Cerebellar cortex (tissue), 1 donor: ENCODE measurements at places on chromosomes 1 and 21.
A peak's percentile ranks its signal among the peaks of the same experiment; 100 is the strongest.

DNA sequence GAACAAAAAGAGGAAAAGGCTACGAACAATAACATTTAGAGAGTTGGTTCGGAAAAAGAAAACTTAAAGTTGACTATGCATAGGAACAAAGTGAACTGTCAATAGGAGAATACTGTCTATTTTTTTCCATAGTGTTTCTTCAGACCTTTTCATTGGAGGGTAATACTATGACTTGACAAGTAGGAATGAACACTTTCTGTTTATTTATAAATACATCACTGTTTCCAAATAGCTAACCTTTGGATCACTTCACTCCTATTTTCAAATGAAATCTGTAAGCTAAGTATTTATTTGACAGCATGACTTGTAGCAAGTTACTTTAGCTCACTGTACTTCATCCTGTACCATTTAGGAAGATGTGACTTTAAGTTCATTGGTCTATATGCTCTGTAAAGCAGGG lies 221.3 kb downstream of the COL24A1 start:
- no peak for DNase-seq

DNA sequence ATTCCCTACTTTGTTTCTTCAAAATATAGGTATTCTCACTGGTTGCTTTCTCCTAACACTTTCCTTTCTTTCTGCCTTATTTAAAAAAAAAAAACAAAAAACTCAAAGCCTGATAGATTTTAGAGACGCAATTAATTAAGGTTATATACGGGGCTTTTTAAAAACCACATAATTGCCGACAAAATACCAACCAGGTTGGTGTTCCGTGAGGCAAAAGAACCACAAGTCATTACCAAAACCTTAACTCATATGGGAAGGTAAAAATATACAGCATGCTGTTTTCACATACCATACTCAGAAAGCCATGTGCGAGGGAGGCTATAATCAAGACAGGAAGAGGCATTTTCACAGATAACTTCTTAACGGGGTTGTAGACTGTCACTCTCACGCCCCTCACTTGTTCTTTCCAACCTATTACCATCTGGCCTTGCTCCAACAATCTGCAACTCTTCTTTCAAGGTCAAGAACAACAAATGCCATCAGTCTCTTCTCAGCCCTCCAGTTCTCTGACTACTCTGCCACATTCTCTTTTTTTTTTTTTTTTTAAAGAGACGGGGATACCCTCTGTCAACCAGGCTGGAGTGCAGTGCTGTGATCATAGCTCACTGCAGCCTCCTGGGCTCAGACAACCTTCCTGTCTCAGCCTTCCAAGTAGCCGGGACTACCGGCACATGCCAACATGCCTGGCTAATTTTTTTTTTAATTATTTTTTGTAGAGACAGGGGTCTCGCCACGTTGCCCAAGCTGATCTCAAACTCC lies 102.6 kb downstream of the APP start:
- no peak for DNase-seq

DNA sequence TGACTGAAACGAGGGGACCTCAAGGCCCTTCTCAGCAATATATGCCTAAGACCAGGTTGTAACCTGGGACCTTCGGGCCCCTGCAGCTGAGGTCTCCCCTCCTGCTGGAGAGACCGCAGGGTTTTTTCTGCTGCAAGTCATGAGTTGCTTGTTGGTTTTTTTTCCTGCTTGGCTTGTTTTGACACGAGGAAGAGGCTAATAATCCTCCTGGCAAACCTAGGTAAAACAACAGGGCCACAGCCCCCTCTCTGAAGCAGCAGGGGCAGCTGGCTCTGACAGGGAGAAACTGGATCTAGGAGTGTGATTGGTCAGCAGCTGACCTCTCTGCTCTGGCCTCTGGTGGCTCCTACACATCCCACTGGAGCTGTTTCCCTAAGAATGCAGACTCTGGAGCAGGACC lies 69.0 kb downstream of the CD34 start:
- DNase-seq = no peak

- peak; percentile 76 for DNase-seq
Observed at GRCh38 chr1:16175610-16176553, 20.0 kb upstream of the EPHA2 start.
